Central memory CD8-positive, alpha-beta T cell (primary cell): ENCODE measurements at places on chromosomes 7 and 10.

GRCh38 chr10:60142736-60143135, 236.4 kb upstream of the CCDC6 start:
- DNase-seq = no peak

- DNase-seq = no peak
These were observed 361.0 kb downstream of the FRMD4A start for GRCh38 chr10:13969792-13970140.

DNA sequence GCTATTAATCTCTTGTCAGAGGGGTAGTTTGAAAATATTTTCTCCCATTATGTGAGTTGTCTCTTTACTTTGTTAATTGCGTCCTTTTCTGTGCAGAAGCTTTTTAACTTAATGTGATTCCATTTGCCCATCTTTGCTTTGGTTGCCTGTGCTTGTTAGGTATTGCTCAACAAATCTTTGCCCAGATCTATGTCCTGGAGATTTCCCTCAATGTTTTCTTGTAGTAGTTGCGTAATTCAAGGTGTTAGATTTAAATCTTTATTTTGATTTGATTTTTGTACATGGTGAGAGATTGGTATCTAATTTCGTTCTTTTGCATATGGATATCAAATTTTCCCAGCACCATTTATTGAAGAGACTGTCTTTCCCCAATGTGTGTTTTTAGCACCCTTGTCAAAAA, 567.2 kb downstream of the DNAJB9 start:
- no peak for DNase-seq

GRCh38 chr10:50312464-50313437, 61.4 kb upstream of the ASAH2 start:
- no peak for DNase-seq

GRCh38 chr7:12504149-12504548, 66.4 kb upstream of the SCIN start:
- no peak for DNase-seq

DNA sequence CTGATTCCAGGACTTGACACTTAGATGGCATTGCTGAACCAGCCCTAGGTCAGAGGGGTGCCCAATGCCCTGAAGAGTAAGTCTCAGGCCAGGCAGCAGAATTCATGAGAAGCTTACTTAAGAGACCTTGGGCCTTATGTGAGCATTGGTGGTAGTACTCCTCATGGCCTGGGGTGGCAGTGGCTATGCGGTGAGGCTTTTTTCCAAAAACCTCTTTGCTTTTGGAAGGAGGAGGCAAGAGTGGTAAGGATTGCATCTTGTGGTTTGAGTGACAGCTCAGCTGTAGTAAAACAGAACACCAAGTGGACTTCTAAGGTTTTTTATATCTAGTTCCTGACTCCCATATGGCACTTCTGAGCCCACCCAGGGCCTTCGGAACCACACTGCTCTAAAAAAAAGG, 459.0 kb upstream of the STEAP1 start:
- no peak for DNase-seq

GRCh38 chr10:112821663-112822062, 128.4 kb upstream of the TCF7L2 start:
- DNase-seq = no peak

DNA sequence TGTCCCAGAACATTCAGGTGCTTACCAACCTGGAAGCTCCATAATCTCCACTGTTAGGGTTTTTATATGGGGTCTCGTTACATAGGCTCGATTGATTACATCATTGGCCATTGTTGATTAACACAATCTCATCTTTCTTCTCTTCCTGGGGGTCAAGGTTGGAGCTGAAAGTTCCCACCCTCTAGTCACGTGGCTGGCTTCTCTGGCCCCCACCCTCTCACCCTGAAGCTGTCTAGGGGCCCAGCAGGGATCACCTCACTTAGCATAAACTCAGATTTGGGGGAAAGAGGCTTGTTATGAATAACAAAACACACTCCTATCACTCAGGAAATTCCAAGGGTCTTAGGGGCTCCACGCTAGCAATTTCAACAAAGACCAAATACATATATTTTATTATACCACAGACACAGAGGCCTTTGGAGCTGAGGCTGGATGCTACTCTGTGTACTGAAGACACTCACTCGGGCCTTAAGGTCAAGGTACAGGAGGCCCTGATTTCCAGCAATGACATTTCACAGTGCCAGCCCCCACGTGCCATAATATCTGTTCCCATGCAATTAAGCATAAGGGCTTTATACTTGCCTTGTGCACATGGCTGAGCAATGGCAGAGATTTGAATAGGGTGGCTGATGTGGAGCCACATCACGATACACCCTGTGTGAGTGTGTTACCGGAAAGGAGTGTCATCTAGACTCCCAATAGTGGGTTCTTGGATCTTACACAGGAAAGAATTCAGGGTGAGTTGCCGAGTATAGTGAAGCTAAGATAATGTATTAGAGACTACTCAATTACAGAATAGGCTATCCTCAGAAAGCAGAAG, 108.2 kb downstream of the COL26A1 start:
- DNase-seq = no peak

GRCh38 chr10:124532106-124532641, 70.6 kb downstream of the LHPP start:
- DNase-seq = no peak

DNA sequence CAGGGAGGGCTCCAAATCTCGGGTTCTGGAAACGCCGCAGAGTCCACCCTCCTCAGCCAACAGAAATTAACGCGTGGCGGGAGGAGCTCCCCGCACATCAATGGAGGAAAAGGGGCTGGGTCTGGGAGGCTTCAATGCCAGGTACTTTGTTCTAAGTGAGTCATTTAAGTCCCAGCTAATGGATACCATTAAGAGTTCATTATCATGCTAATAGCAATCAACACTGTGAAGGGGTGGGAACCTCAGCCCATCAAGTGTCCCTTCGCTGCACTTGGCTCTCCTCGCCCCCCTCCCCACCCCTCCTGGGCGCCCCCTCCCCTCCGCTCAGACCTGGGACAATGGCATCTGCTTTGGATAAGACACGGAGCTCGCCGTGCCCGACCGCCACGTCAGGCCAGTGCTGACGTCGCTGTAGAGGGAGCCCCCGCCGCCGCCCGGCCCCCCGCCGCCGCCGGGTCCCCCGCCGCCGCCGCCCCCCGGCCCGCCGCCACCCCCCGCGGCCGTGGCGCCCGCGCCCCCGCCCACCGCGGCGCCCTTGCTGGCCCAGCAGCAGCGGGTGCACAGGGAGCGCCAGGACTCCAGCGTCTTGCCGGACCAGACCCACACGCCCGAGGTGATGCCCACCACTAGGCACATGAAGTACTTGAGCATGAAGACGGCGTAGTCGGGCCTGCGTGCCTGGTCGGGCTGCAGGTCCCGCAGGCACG, 2.9 kb downstream of the FZD8 start:
- no peak for DNase-seq

GRCh38 chr7:103114576-103115008, 34.3 kb downstream of the NAPEPLD start:
- no peak for DNase-seq

DNA sequence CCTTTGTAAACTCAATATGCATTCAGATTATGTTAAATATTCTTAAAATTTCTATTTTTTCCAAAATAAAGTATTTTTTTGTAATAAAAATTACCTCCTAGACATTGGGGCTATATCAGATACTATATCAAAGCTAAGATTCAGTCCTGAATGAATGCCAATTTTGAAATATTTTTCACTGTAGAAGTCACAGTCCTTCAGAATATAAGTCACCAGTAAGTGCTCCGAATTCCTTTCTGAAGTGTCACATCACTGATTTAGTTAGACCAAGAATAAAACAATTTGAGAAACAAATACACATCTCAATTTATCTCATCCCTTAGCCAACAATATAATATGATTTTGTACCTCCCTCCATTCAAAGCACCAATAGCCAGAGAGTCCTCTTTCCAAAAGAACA, 33.9 kb upstream of the GSAP start:
- no peak for DNase-seq

DNA sequence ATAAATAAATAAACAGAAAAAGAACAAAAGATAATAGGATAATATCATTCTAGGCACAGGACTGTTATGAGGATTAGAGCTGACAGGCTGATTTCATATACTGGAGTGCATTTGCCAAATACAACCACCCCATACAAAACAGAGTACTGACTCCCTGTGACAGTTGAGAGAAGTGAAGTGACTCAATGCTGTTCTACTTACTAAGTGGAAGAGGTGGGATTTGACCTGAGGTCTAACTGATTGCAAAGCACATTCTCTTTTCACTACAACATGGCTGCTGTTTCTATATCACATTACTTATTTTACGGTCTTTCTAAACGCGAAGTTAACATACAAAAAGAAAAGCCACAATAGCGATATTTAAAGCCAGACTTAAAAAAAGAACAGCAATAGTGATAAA, 51.4 kb downstream of the ITGB1 start:
- no peak for DNase-seq

- no peak for DNase-seq
These were observed 1.8 kb downstream of the COMMD3 start for GRCh38 chr10:22317771-22318565.

GRCh38 chr10:127939786-127940330, 33.0 kb downstream of the PTPRE start:
- DNase-seq = no peak

- DNase-seq = no peak
These were observed 15.4 kb downstream of the GSDME start for GRCh38 chr7:24741679-24742505.
